Suppressor macrophage treated with lipopolysaccharide for 1 hour (primary cell): ENCODE measurements at places on chromosomes 6 and 20.
A peak's percentile ranks its signal among the peaks of the same experiment; 100 is the strongest.

- peak; percentile 78 for DNase-seq
Observed at GRCh38 chr6:25971187-25971821, 8.7 kb downstream of the TRIM38 start.

DNA sequence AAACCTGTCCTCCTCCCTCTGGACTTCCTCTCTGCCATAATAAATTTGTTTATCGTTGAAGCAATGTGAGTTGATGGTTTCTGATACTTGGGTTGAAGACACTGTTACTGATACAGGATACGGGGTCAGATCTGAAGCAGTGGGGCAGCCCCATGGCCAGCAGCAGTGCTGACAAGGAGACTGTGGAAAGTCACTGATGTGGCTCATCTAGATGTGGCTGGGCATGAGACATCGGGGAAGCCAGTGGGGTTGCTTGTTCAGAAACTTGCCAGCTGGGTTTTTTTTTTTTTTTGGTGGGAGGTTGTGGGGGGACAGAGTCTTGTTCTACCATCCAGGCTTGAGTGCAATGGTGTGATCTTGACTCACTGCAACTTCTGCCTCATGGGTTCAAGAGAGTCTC is 2.6 kb upstream of the BPI start:
- peak; percentile 72 for DNase-seq

- no peak for DNase-seq
Observed at GRCh38 chr6:17172836-17173470, 71.1 kb downstream of the STMND1 start.

DNA sequence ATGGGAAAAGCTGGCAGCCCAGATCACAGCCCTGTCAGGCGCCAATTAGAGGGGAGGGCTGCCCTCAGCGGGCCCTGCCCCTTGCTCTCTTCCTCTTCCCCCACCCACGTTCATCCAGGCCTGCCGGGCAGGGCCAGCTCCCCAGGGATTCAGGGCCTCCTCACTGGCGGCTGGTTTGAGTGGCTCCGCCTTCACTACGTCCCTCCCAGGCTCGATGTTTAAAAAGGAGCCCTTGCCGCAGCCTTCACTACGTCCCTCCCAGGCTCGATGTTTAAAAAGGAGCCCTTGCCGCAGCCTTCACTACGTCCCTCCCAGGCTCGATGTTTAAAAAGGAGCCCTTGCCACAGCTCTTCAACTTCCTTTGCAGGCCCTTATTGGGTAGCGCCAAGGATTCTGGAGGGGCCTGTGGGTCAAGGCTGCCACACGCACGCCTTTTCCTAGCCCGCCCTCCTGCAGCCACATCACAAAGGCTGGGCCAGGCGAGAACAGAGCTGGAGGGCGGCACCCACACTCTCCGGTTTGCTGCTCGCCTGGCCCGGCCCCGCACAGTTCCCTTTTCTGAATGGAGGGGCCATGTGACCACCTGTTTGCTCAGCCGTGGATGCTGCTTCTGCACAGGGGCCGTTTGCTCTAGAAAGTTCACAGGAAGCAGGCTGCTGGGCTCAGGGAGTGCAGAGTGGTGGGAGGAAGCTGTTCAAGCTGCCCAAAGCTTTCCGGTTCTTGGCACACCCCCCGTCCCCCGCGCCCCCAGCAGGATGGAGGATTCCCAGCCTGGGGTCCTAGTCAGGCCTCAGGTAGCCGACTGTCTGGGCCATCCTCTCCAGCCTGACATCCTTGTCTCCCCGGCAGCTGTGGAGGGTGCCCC is 1.6 kb downstream of the SLC17A9 start:
- peak; percentile 86 for DNase-seq

GRCh38 chr6:131828080-131828479 is 20.3 kb downstream of the ENPP1 start:
- DNase-seq = no peak

DNA sequence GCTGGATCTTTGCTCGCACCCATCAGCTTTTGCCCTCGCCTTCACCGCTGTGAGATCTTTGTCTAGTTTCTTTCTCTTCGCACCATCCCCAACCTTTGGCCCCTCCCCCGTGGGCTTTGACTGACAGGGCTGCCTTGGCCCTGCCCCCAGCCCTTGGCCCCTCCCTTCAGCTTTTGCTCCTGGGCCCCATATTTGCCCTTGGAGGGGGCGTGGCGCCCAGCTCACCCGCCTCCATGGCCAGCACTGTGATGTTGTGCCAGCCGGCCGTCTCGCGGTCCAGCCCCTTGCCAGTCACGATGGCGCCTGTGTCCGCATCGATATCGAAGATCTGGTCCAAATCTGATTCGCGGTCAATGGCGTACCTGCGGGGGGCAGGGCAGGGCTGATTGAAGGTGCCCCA is 81.1 kb downstream of the CD40 start:
- peak; percentile 70 for DNase-seq

DNA sequence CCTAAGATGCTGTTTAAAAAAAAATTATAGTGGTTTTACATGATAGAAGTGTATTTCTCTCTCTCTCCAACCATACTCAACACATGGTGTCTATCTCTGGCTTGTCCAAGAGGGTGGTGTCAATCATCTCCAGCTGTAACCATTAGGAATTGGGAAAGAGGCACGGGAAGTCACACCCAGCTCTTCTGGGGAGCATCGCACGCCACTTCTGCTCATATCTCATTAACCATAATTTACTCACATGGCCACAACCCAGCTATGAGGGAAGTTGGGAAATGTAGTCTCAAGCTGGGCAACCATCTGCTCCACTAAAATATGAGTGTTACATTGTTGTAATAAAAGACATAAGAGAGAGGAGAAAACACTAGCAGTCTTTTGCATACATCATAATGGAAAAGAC is 30.4 kb upstream of the TSHZ2 start:
- no peak for DNase-seq

- no peak for DNase-seq
Observed at GRCh38 chr6:11179419-11180202, 52.9 kb downstream of the NEDD9 start.
